Adipocyte (in vitro differentiated cells): ENCODE measurements at places on chromosomes 2 and 18.

- DNase-seq: no peak
Measured at GRCh38 chr18:39701839-39702238, 2136.2 kb upstream of the CELF4 start.

GRCh38 chr18:37265382-37265781, 300.2 kb downstream of the CELF4 start:
- no peak for DNase-seq

- DNase-seq: peak; percentile 37
Measured at GRCh38 chr18:55422456-55423180, 165.4 kb downstream of the TCF4 start.

DNA sequence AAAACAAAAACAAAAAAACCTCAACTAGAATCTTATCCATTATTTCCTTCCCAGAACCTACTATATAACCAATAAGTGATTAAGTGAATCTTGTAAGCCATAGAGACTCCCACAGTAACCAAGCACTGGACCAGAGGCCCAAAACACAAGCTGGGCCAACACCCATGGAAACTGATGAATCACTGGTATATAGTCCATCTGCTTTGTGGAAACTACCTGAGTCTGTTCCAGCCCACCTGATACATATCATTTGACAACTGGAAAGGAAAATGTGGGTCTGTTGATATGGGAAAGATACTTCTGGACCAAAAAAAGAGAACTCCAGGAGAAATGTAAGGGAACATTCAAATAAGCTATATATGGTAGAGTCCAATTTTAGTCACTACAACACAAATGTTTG, 252.8 kb downstream of the MREG start:
- no peak for DNase-seq

DNA sequence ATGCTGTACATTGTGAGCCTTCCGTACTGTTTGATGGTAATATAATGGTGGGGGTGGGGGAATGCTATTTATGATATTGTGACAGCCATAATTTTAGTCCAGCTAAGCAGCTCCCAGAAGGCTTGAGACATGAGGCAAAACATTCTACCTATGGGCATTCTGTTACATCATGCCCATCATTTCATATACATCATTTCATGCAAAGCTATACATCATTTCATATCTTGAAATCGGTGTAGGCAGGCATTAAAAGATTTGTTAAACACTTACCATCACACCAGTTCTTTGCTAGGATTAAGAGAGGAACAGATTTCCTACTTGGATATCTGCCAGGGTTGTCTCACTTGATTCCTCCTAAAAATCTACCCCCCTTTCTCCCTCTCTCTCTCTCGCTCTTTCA, 84.5 kb downstream of the COL5A2 start:
- no peak for DNase-seq

DNA sequence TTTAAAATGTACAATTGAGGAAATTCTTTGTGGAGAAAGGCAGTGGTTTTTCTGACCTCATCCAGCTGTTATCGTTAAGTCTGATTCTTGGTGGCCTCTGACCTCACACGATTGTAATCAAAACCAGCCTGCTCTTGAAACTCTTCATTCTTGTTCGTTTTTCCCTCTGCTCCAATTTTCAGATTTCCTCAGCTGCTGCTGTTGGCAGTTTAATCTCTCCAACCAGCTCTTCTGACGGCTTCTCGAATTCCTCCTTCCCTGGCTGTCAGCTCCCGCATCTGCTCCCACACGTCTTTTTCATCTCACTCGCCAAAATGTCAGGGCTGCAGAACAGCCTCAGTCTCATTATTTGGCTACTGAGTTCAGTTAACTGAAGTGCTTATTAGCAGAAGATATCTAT, 136.1 kb downstream of the DCDC2C start:
- no peak for DNase-seq

GRCh38 chr2:190343536-190344275, at the start of gene INPP1:
TSS of gene INPP1 (plus strand) at chr2:190343589. CDS start at chr2:190360103, 16,514 bp downstream.
- peak; percentile 84 for DNase-seq

GRCh38 chr2:214482728-214483127, 71.9 kb downstream of the VWC2L start:
- DNase-seq: no peak

DNA sequence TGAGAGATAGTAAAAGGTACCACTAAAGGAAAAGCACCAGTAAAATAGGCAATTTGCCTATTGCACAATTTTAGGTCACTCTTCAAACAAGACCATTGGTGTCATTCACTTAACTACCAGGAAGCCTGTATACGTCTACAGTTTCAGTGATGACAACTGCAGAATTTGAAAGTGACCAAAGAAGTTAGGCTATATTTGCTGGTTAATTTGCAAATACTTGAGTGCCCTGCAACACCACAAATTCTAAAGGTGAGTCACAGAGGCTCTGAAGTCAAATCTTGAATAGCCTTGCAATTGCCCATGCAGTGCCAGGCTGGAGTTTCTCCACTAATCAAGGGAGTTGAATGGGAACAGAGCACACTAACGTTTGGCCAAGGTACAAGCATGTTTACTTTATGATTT, 128.7 kb upstream of the CCDC68 start:
- DNase-seq: peak; percentile 12

- DNase-seq: peak; percentile 34
Measured at GRCh38 chr2:183079139-183079775, 710 bp downstream of the DUSP19 start.

- no peak for DNase-seq
Measured at GRCh38 chr2:94960751-94961150, 64.8 kb upstream of the MAL start.

GRCh38 chr18:52163478-52163877, 176.5 kb upstream of the DCC start:
- no peak for DNase-seq

DNA sequence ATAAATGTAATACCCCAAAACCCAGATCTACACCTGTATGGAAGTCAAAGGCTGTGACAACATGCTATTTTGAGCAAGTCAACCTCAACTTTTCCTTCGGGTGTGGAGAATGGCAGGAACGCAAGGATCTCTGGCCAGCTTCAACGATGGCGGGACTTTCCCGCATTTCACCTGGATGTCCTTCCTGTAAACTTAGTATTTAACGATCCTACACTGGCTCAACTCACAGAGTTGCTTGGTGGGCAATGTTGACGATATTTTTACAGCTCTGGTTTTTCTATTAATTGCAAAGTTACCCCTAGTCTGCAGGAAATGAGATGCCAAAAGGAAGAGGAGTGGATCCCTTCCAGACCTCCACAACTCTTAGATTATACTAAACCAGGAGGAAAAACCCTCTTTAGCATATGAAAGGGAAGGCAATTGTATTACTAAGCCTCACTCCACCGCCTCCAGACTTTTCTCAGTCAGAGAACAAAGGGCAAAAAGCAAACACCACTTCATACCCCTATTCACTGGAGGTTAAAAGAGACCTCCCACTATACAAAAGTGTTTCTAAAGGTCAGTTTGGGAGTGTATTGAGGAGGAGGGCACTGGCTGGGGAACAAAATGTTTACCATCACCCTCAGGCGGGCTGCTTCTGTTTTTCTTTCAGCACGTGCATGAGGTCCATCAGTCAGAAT, 56.5 kb upstream of the ACVR1 start:
- DNase-seq: no peak

- DNase-seq: peak; percentile 64
Measured at GRCh38 chr2:197327472-197328098, 17.0 kb upstream of the ANKRD44 start.

DNA sequence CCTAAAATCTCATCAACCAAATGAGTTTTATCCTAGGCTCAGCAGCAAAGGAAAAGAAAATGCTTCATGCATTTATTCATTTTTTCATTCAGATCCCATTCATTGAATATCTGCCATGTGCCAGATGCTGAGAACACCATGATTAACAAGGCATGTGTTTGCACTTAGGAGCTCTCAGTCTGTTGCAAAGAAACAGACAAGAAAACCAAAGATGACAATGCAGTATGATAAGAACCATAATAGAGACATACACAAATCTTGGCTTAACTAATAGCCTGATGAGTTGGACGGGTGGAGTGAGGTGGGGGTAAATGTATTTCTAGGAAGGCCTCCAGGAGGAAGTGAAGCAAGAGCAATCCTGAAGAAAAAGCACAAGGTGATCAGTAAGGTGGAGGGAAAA, 177.8 kb upstream of the SCN7A start:
- DNase-seq: peak; percentile 49

DNA sequence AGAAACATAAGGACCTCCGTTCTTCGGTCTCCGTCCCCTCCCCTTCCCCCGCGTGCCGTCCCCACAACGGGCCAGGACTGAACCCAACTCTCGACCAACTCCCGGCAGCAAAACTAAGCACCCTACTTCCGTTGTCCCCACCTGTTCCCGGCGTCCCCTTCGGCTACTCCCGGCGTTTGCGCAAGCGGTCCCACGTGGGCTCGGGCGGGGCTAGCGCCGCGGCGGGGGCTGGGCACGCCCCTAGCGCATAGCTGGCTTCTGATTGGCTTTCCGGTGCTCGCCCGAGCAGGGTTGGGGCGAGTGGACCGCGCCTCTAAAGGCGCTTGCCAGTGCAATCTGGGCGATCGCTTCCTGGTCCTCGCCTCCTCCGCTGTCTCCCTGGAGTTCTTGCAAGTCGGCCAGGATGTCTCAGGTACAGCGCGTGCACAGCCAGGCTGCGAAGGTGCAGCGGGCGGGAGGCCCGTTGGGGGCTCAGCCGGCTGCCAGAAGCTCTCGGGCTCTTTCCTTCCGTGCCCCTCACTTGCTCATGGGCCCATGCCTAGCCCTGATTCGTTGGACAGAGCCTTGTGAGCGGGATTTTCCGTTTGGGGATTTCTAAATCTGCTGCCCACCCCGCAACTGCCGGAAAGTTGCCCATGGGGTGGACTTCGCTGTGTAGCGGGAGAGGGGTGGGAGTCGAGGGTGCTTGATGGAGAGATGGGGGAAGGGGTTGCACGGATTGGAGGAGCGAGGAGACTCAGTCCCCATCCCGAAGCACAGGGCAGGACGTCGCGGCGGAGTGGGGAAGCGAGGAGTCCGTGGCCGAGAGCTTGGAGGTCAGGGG, at the start of the genes C2orf76 and DBI:
TSS of gene C2orf76 (minus strand) at position 186 of the 823 bp plus-strand sequence. CDS start 26,875 bp downstream, outside the sequence.
TSS of gene DBI (plus strand) at position 329 of the 823 bp plus-strand sequence. CDS start at position 404, 75 bp downstream.
- peak; percentile 98 for DNase-seq

DNA sequence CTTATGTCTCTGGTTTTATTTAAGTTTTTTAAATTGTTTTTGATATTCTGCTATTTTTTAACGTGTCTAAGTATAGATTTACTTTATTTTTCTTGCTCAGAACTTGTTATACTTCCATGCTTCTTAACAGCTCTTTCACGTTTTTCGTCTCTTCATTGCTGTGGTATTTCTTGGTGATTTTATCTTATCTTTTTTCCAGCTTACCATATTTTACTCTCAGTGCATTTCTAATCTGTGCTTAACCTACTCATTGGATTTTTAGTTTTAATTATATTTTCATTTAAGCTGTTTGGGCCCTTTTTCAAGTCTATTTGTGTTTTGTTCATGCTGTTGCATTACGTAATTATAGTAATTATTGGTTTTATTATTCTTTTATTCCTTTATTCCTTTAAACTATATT, 11.1 kb downstream of the SLC9A2 start:
- DNase-seq: no peak

GRCh38 chr2:41899189-41899588, 148.6 kb upstream of the PKDCC start:
- no peak for DNase-seq

GRCh38 chr2:242047963-242048362, 178.4 kb downstream of the RTP5 start:
- DNase-seq: no peak

GRCh38 chr2:136332436-136333095, 214.6 kb upstream of the CXCR4 start:
- DNase-seq: no peak

DNA sequence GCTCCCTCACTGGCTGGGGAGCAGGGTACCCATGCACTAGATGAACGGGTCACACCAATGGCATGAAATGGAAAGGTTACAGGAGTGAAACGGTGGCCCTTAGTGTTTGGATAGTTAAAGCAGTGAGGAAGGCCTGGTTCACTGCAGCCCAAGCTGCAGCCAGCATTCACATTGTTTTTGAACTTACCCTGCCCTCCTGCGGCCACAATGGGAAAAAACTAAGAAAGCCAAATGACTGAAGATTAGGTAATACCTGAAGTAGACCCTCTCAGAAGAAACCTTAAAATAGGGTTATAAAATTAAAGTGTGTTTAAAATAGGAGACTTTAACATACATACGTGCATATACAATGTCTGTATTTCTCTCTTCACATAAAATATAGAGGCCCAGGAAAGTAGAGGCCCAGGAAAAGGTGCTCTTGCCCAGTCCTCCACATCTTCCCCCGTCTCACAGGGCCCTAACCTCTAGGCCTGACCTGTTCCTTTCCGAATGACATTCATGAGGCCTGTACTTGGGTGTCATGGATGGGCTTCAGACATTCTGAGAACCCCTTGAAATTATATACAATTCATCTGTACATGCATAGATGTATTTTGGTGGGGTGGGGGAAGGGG, 33.3 kb downstream of the DOK1 start:
- peak; percentile 89 for DNase-seq

- DNase-seq: no peak
Measured at GRCh38 chr18:76395609-76396008, 99.4 kb downstream of the ZNF516 start.
